ENCODE measurements at places on chromosomes 12 and 14.
A peak's percentile ranks its signal among the peaks of the same experiment; 100 is the strongest.

- no peak for DNase-seq
Observed at GRCh38 chr12:94327809-94328208, 131.9 kb downstream of the CEP83 start.

DNA sequence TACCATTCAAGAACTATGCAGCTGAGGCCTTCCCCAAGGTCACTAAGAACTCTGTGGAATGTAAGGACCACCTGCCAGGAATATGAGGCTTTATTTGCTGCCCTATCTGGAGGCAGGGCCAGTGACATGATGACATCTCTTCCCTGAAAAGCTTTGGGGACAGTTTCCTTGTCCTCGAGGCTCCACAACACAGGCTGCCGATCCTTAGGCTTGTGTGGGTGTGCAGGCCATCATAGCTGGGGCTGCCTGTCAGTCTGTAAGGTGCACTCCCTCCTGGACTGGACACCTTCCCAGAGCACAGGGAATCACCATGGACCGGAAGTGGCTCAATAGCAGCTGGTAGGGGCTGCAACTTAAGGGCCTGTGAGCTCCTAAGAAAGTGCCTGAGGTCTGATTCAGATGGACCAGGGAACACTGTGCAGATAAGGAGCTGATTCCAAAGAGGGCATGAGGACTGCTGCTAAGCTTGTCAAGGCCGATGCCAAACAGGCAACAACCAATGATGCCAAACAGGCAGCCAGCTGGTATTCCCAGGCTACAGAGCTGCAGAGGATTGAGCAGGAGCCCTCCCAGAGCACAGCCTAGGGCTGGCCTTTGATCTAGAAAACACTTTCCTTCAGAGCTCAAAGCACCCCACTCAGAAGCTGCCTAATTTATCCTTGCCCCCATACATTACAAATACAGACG is 84.3 kb downstream of the CRACR2A start:
- no peak for DNase-seq

DNA sequence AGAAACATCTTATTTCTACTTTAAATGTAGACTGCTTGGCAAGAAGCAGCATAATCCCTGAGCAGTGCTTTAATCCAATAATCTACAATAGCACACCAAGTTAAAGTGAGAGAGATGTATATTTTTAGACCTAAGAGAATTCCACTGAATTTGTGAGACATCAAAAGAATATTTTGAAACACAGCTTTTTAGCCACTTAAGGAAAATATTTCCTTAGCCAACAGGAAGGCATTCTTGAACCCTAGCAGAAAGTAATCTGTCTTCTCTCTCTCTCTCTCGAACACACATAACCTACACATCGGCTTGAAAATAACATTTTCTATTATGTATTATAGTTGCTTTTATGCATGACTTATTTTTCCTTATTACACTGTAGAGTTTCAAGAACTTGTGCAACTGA is 34.0 kb downstream of the KITLG start:
- no peak for DNase-seq

GRCh38 chr12:90163975-90164374 is 455.3 kb upstream of the ATP2B1 start:
- DNase-seq: no peak

DNA sequence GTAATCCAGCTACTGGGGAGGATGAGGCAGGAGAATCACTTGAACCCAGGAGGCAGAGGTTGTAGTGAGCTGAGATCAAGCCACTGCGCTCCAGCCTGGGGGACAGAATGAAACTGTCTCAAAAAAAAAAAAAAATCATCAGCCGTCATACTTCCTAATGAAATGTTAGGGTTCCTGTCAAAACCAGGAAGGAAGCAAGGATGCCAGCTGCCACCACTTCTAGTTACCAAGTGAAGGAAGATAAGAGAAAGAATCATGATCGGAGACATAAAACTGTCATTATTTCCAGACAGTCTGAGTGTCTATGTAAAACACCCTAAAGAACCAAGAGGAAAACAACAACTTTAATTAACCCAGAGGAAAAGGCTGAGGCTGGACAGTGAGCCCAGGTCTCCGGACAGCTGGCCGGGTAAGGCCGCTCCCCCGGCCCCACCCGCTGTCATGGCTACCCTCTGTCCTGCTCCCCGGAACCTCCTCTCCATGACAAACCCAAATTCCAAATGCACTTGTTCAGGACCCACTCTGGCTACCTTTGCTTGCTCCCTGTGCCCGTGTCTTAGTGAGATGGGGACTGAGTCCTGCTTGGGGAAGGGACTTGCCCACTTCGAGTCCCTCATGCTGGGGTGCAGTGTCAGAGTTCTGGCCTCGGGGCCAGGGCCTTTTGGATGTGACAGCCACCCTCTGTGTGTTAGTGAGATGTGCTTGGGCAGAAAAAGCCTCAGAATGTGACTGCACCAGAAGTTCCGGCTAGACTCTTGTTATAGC is 29.0 kb downstream of the SLC6A12 start:
- no peak for DNase-seq

DNA sequence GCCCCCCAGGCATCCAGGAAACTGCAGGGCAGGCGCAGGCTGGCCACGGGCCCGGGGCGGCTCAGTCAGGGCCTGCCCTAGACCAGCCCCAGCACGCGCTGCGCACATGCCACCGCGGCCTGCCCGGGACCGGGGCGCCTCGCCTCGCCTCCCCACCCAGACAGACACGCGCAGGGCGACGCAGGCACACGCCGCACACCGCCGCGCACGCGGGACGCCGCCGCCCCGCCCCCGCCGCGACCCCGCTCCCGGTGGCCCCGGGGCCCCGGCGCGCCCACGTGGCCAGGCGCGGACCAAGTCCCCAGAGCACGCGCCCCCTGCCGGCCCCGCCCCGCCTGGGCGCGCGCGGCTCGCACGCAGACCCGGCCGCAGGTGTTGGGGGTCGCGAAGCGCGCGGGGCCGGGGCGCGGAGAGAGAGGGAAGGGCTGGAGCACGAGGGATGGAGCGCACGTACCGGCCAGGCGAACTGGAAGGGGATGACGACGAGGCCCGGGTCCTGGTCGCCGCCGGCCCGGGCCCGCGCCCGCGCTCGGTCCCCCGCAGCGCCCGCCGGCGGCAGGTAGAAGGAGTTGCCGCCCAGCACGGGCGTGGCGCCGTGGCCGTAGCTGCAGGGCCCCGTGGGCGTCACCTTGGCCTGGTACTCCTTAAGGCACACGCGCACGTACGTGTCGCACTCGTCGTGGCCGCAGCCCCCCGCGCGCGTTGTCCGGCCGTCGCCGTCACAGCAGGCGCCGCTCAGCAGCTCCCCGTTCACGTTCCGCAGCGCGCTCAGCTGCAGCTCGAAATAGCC is 1.1 kb downstream of the JAG2 start:
- no peak for DNase-seq

GRCh38 chr14:64715146-64715627 is 11.0 kb downstream of the PLEKHG3 start:
- no peak for DNase-seq

GRCh38 chr14:70919774-70920173 is 12.5 kb downstream of the PCNX1 start:
- DNase-seq: no peak

DNA sequence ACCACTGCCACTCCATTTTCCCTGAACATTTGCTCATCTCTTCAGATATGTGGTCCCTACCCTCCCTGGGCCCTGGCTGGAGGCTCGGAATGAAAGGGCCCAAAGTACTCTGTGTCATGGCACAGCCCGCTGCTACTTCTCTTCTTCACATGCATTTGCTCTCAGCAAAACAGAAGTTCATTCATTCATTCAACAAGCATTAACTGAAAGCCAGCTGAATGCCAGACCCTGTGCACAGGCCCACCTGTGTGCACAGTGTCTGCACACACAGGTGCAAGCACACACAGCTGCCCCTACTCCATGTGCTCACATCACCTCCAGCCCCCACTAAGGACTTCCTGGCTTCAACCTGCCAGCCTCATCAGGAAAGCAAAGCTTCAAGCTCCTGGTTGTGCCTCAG is 7.8 kb downstream of the WNT1 start:
- DNase-seq: no peak

GRCh38 chr12:97977870-97978405 is 515.3 kb downstream of the RMST start:
- no peak for DNase-seq

- no peak for DNase-seq
Observed at GRCh38 chr12:34397591-34398365, 375.5 kb downstream of the ALG10 start.

DNA sequence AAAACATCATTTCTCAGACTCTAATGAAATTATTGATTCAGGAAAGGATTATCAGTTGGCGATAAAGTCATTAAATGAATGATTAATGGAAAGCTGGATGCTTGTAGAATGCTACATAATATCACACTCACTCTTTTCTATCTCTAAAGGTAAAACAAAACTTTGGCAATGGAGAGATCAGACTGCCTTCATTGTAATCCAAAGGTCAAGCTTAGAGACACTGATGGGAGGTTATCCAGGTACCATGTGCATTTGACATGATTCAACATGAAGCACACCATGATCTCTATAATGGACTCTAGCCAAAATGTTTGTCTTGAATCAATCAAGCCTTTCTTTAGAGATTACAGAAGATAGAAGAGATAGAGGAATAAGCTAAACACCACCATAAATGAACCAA is 110.1 kb upstream of the USP44 start:
- DNase-seq: no peak

DNA sequence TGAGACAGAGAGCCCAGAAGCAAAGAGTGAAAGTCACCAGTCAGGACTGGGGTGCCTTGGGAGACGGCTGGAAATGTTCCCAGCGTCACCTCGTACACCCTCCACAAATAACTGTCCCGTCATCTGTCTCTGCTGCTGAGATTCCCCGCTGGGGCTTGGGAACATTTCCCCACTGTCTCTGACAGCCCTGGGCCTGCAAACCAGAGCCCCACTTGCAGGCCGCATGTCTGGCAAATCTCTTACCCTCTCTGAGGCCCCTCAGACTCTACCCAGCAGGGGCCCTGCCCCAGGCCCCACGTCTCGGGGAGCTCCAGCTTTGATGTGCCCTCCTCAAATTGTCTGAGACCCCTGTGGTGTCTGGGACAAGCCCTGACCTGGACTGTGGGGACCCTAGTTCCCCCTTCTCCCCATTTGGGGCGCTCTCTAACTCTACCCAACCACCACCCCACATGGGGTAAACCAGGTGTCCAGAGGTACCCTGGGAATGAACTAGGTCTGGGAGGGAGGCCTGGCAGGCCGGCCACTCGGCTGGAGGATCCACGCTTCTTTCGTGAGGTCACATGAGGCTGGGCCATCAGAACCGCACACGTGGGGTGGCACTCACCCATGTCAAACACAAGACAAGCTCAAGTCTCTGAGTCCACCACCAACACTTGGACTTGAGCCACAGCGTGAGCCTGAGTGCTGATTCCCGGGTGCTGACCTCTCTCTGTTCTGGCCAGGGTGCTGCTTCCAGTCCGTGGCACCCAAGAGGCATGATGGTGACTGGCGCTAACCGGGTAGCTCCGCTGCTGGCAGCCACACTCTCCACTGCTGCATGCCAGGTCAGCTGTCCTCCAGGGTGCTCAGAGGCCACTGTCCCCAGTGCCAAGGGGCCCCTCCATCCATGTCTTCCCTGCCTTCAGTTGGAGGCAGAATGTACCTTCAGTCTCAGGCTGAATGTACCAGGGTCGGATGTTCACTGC is 59.8 kb downstream of the DIO3 start:
- DNase-seq: no peak

GRCh38 chr14:90632871-90633270 is 183.4 kb downstream of the TTC7B start:
- DNase-seq: no peak

GRCh38 chr12:19755136-19755535 is 315.8 kb downstream of the AEBP2 start:
- no peak for DNase-seq

GRCh38 chr12:34348836-34349672 is 326.8 kb downstream of the ALG10 start:
- no peak for DNase-seq

- no peak for DNase-seq
Observed at GRCh38 chr12:42495244-42495643, 94.3 kb downstream of the PRICKLE1 start.

- DNase-seq: peak; percentile 6
Observed at GRCh38 chr12:64883264-64884163, 59.1 kb downstream of the TBC1D30 start.

GRCh38 chr12:124747426-124748161 is 116.1 kb downstream of the SCARB1 start:
- no peak for DNase-seq

GRCh38 chr14:34714320-34715126 is at the start of gene CFL2:
TSS of gene CFL2 (minus strand) at chr14:34714593. CDS start at chr14:34714540, 53 bp downstream.
- peak; percentile 47 for DNase-seq

DNA sequence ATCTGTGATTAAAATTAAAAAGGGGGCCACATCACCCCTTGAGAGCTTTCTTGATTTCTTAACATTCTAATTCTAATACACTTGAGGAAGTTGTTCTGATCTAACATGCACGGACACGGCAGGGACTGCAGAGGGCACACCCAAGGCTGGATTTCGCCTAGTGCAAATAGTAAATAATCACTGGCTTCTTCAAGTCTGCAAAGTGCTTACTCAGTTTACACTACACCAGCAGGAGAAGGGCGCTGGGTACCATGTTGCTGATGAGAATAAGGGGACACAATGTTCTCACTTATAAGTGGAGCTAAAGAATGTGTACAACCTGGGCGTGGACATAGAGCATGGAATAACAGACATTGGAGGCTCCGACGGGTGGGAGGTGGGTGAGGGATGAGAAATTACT is 34.2 kb downstream of the TBX5 start:
- DNase-seq: no peak

DNA sequence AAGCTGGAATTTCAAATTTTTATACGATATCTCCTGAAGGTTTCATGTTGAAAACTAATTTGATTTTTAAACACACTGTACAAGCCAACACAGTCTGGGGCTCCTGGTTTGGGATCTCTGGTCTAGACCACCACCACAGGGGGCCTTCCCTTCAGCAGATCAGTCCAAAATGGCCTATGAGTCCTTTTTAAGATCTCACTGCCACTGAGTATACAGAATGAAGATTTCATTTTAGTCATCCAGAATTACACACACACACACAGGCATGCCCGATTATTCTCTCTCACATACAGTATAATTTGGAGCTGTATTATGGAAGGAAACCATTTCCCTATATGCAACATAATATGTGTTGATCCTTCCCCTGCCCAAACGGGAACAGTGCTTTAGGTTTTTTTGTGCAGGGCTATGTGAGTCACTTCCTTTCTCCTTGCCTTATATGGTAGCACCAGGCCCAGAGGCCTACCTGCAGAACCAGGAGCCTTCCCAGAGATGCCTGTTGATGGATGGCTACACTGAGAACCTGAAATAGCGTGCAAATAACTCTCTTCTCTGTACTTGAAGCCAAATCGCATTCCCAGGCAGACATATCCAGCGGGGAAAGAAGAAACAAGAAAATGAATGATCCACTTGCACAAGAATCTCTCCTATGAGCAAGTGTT is 28.1 kb upstream of the WNK1 start:
- DNase-seq: peak; percentile 29

DNA sequence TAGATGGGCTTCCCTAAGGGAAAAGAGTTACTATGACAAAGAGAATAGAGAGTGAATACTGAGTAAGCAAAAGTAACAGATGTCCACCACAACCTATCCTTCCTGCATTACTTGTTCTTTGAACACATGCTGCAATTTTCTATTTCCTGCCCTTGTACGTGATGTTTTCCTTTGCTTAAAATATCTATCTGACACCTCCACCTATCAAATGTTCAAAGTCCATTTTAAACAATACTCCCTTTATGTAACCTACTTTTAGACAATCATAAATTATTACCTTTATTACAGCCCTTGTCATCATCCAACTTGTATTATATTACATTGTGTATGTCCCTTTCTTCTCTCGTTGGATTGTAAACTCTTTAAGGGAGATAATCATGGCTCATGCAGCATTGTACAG is 147.2 kb upstream of the DYRK2 start:
- no peak for DNase-seq

All from NCI-H2107 (cell line).